ENCODE measurements at places on chromosomes 16 and 17.

DNA sequence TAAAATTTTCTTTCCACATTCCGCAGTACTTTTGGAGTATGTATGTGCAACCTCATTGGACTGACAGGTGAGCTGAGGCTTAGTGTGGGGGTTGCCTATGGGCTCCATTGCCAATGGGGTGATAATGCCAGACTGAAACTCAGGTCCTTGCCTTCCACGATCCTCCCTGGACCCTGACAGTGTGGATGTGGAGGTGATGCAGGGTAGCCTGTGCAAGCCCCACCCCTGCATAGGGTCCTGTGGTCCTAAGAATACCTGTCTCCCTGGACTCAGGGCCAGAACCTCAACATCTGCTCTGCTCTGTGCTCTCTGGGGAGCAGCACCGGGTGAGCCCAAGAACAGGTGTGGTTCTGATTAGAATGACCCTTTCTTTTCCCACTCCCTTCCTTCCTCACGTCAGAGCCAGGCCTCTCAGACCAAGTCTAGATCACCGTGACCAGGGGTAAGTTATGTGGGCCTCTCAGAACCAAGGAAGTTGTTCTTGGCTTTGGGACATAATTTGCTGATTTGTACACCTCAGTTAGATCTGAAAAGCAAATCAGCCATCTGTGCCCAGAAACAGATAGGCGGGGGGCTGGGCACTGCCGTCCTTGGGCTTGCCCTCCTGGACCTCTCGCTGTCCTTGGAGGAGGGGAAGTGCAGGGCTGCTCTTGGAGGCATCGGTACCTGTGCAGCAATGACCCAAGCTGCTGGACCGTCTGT is 8.4 kb upstream of the TNS4 start:
- DNase-seq = no peak

- no peak for DNase-seq
Measured at GRCh38 chr17:74738051-74738996, 1.3 kb downstream of the RAB37 start.

DNA sequence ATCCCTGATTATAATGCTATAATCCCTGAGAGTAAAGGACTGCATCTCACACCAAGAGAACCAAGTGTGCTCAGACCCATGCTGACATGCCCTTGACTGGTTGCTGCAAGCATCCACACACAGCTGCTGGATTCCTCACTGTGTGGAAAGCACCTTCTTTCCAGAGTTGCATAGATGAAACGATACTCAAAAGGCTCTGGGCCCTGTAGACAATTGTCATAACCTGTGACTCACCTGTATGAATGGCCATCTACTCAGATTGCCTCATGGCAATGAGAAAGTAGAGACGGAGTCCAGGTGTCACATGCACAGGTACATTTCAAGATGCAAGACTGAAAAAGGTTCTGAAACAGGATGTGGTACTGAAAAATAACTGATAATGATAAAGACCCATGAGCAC is 58.1 kb downstream of the MPHOSPH6 start:
- DNase-seq = no peak

DNA sequence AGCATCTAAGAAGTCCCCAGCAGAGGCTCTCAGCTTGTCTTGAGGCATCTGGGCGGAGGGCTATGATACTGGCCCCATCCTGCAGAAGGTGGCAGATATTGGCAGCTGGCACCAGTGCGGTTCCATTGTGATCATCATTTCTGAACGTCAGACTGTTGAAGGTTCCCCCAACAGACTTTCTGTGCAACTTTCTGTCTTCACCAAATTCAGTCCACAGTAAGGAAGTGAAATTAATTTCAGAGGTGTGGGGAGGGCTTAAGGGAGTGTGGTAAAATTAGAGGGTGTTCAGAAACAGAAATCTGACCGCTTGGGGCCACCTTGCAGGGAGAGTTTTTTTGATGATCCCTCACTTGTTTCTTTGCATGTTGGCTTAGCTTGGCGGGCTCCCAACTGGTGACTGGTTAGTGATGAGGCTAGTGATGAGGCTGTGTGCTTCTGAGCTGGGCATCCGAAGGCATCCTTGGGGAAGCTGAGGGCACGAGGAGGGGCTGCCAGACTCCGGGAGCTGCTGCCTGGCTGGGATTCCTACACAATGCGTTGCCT is at the start of gene CIITA:
CIITA (plus strand) TSS at position 404 of the 543 bp plus-strand sequence; CDS start at position 533, 129 bp downstream.
- DNase-seq = no peak

GRCh38 chr16:86029131-86029741 is 130.3 kb downstream of the IRF8 start:
- DNase-seq = no peak

DNA sequence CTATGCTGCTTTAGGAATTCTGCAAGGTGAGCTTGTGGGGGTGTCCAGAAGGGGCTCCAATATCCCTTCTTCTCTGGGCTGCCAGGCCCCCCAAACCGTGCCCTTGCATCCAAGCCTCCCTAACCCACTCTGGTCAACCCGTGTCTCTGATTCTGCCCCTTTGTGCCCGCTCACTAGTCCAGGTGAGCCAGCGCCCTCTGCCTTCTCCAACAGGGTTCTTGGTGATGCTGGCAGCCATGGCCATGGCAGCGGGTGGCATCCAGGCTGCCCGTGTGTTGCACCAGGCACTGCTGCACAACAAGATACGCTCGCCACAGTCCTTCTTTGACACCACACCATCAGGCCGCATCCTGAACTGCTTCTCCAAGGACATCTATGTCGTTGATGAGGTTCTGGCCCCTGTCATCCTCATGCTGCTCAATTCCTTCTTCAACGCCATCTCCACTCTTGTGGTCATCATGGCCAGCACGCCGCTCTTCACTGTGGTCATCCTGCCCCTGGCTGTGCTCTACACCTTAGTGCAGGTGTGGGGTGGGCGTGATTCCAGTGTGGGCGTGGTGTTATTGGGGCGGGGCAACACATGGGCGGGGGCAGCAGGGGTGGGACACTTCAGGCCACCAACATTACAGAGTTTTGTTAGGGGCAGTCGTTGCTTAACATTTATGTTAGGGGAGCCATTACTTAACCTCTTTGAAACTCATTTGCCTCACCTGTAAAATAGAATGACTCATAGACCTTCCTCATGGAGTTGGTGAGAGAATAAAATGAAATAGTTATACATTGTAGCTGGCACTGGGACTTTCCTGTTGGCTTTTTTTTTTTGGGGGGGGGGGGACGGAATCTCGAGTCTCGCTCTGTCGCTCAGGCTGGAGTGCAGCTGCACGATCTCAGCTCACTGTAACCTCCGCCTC is 31.4 kb downstream of the ANKRD40 start:
- no peak for DNase-seq

DNA sequence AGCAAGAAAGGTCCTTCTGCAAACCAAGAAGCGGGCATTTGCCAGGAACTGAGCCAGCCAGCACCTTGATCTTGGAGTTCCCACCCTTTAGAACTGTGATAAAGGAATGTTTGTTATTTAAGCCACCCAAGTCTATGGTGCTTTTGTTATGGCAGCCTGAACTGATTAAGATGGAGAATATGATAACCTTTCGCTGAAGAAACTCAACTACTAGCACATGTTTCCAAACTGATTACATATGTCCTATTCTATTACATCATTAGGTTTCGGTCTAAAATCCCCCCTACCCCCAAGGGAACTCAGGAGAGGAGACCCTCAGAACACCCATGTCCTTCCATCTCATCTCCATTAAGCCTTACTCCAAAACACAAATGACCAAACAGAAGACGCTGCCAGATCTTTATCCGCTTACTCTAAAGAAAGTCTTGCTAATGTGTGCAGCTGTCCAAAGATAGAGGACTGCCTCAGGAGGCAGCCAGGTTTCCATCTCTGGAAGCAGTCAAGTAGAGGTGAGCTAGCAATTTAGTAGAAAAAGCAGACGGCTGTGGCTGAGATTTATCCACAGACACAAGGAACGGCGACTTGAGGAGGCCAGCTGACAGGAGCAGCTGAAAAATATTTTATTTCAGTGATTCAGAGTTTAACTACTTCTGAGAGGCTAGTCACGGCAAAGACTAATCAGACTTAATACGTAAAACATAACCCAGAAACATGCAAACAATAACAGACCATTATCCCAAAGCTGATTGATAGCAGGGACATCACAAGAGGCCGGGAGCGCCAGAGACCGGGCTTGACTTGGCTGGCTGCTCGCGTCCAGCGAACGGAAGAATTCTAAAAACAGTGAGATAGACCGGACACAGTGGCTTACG is 611.4 kb upstream of the CDH5 start:
- no peak for DNase-seq

GRCh38 chr17:236641-237405 is 55.4 kb upstream of the DOC2B start:
- no peak for DNase-seq
